B cell (primary cell): ENCODE measurements at places on chromosomes 4 and X. TPM values are rescaled to one million over a fixed set of nuclear protein-coding genes. Genes with fewer than 3 reads are reported as not detected.
A peak's percentile ranks its signal among the peaks of the same experiment; 100 is the strongest.

Gene HSFX1
- 2.9 and 4.2 TPM in 2 replicates for total RNA-seq

Gene RBMX2
- 25.2 TPM in 2 replicates for total RNA-seq

DNA sequence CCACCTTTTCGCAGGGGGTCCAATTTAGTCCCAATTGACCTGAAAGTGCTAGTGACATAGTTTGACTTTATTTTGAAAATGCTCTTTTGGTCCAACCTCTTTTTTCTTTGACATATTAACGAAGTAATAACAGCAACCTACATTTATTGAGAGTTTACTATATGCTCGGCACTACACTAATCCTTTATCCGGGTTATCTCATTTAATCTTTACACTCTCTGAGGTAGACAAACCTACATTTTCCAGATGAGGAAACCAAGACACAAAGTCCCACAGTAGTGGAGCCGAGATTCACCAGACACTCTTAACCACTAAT lies 307 bp upstream of the ATRX start:
- peak overlapping the region; percentile 96 for H3K27ac ChIP-seq
- H3K36me3 ChIP-seq: no peaks in the 10 kb centered on the region
- no peaks in the 10 kb centered on the region for H3K27me3 ChIP-seq
- no peak for DNase-seq
- H3K4me1 ChIP-seq: peaks cover 6% of the 10 kb centered on the region
- H3K4me3 ChIP-seq: peak overlapping the region; percentile 70

Gene RAB33A
- total RNA-seq: 2.2 and 2.4 TPM in 2 replicates

Gene YY2
- 2.6 and 3.0 TPM in 2 replicates for total RNA-seq

Gene MCUB
- total RNA-seq: 52.4 and 59.3 TPM in 2 replicates

Gene SUPT20HL1
- not detected in 2 replicates for total RNA-seq

Gene PCSK1N
- total RNA-seq: not detected in 2 replicates

Gene RAP1GDS1
- 60.1 and 66.3 TPM in 2 replicates for total RNA-seq

Gene ARHGEF6
- 43.4 and 45.6 TPM in 2 replicates for total RNA-seq

DNA sequence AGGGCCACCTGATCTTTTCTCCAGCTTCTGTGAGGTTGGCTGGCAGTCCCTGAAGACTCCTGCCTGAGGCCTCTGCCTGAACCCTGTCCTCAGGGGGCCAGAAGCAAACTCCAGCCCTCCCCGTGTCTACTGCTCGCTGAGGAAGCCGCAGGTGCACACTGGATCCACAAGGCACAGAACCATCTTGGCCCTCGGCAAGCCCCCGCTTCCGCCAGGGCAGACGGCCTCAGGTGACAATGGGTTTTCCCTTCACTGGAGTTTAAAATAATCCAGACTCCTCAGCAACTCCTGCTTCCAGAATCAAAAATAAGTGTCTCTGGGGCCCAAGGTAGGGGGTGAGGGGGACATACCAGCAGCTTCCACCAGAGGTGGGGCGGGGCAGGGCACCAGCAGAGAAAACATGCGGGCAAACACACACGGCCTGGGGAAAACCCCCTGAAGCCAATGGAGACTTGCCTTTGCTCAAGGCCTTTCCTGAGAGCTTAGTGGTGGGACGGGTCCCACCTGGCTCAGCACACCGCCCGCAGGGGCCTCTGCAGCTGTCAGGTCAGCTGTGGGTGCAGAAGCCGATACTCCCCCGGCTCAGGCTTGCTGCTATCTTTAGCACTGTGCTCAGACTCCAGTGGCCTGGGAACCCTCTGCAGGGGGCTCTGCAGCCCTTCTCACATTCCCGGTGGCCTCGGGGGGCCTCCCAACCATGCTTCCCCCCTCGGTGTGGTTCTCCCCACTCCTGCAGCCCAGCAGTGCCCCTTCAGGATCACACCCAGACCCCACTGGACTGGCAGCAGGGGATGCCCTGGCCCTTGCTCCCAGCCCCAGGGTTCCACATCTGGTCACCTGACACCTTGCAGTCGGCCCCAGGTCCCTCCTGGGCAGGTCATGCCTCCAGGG lies 1.9 kb downstream of the MYL5 start:
- peak overlapping the region; percentile 16 for H3K27ac ChIP-seq
- peaks cover 50% of the 10 kb centered on the region for H3K4me1 ChIP-seq
- peak; percentile 66 for DNase-seq
- peaks cover 12% of the 10 kb centered on the region for H3K36me3 ChIP-seq
- no peaks in the 10 kb centered on the region for H3K27me3 ChIP-seq

GRCh38 chr4:118760493-118760892 lies 75.3 kb downstream of the METTL14 start:
- H3K27me3 ChIP-seq: no peaks in the 10 kb centered on the region
- peaks cover 9% of the 10 kb centered on the region for H3K36me3 ChIP-seq
- H3K27ac ChIP-seq: no peak overlapping the region
- no peak overlapping the region for H3K4me3 ChIP-seq
- DNase-seq: peak; percentile 72
- peaks cover 19% of the 10 kb centered on the region for H3K4me1 ChIP-seq

Gene EGF
- total RNA-seq: not detected in 2 replicates

Gene RPS6KA6
- total RNA-seq: 0.59 and 0.61 TPM in 2 replicates

Gene HTT
- 182 and 195 TPM in 2 replicates for total RNA-seq

Gene KCND1
- total RNA-seq: 1.5 and 2.3 TPM in 2 replicates

- DNase-seq: no peak
- no peaks in the 10 kb centered on the region for H3K27me3 ChIP-seq
- H3K36me3 ChIP-seq: no peaks in the 10 kb centered on the region
- H3K4me3 ChIP-seq: no peak overlapping the region
- no peaks in the 10 kb centered on the region for H3K4me1 ChIP-seq
- no peak overlapping the region for H3K27ac ChIP-seq
These were observed 467.9 kb downstream of the PCDH11X start for GRCh38 chrX:92247076-92247475.

- H3K4me1 ChIP-seq: no peaks in the 10 kb centered on the region
- H3K27ac ChIP-seq: no peak overlapping the region
- no peaks in the 10 kb centered on the region for H3K27me3 ChIP-seq
These were observed 173.4 kb downstream of the RTL9 start for GRCh38 chrX:110531873-110532580.

- no peaks in the 10 kb centered on the region for H3K4me1 ChIP-seq
- no peaks in the 10 kb centered on the region for H3K36me3 ChIP-seq
- no peak overlapping the region for H3K4me3 ChIP-seq
- H3K27me3 ChIP-seq: no peaks in the 10 kb centered on the region
- H3K27ac ChIP-seq: no peak overlapping the region
These were observed 154.5 kb downstream of the FANCB start for GRCh38 chrX:14718403-14718802.

Gene SAGE1
- not detected in 2 replicates for total RNA-seq

DNA sequence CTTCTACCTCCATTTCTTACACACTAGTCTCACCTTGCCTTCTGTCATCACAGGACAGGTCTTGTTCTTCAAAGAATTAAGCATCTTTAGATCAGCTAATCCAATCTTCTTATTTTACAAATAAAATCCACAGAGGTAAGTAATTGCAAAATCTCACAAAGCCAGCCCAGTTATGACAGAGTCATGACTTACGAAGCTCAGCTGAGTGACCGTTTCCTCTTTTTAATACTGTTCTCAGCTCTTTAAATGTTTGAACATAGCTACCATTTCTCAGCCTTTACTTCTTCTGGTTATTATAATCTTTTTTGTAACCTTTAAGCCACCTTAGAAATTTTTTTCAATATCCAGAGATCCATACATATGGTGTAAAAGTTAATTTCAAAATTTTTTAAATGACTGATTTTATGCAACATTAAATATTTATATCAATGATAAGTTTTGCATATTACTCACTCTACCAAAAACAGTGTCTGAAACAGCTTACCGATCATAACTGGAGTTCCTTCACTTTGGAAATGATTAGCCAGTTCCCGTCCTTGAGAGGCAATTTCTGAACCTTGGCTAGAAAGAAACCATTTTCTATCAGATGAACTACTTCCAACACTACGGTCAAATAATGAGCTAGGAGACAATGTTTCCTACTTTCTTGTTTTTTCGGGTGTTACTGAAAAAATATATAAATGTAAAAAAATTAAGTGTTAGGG lies 8.8 kb downstream of the ANKRD37 start:
- DNase-seq: no peak
- no peaks in the 10 kb centered on the region for H3K36me3 ChIP-seq
- H3K27me3 ChIP-seq: no peaks in the 10 kb centered on the region
- no peak overlapping the region for H3K4me3 ChIP-seq
- H3K27ac ChIP-seq: no peak overlapping the region
- H3K4me1 ChIP-seq: no peaks in the 10 kb centered on the region

DNA sequence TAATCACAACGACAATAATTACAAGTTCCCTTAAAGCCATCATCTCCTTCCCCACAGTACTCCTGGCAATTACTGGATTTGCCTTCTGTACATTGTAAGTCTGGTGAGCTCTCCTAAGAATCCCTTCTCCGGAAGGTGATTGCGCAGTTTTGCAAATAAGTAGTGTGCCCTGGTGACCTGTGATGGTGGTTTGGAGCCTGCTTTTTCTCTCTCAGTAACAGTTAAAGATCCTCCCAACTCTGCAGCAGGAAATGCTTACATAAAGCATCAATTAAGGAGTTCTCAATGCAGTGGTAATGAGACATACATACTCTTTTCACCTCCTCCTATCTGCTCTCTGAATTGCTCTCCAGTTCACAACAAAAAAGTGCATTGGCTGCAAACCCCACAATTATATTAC lies 159.7 kb downstream of the SH2D1A start:
- no peak overlapping the region for H3K27ac ChIP-seq
- H3K4me3 ChIP-seq: no peak overlapping the region
- H3K36me3 ChIP-seq: no peaks in the 10 kb centered on the region

DNA sequence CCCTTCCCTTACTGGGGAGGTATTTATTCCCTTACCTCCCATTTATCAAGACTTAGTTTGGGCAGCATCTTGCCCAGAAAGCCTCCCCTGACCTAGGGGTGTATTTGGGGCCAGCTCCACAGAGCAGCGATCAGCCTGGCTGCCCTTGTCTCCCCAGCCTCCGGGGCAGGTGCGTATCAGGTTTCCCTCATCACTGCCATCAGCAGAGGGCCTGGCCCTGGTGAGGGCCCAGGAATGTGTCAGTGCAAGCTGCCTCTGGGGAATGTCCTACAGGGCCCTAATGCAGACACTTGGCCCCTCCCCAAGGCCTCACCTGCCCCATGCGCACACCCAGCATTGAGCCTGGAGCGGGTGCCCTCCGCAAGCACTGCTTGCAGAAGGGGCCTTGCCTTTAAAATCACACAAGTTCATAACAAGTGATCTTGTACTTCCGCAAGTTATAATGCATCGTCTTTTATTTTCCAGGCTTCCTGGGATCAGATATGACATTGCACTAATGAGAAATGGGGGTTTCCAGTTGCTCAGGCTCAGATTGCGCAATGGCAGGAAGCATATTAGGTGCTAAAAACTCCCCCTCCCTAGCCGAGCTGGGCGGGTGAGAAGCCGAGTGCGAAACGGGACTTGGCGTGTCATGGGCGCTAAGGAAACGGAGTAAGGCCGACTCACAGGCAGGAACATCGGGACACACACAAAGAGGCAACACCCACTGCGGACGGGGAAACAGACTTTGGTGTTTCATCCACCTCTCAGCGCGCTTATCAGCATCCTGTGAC lies 25.4 kb upstream of the AFAP1 start:
- H3K4me3 ChIP-seq: no peak overlapping the region
- no peak overlapping the region for H3K27ac ChIP-seq
- no peaks in the 10 kb centered on the region for H3K27me3 ChIP-seq
- peaks cover 9% of the 10 kb centered on the region for H3K4me1 ChIP-seq

DNA sequence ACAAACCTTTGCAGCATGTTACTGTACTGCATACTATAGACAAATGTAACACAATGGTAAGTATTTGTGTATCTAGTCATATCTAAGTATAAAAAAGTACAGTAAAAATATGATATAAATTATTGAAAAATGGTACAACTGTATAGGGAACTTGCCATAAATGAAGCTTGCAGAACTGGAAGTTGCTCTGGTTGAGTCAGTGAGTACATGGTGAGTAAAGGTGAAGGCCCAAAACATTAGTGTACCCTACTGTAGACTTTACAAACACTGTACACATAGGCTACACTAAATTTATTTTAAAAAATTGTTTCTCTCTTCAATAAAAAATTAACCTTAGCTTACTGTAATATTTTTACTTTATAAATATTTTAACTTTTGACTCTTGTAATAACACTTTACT lies 25.8 kb downstream of the SPIN3 start:
- H3K27me3 ChIP-seq: no peaks in the 10 kb centered on the region
- DNase-seq: no peak
- no peak overlapping the region for H3K4me3 ChIP-seq
- no peaks in the 10 kb centered on the region for H3K4me1 ChIP-seq
